ENCODE measurements at places on chromosomes 4 and X.

- peak; percentile 31 for DNase-seq
These were observed 249.3 kb upstream of the DIPK2B start for GRCh38 chrX:45449982-45450381.

GRCh38 chr4:126916049-126916625, 716.6 kb upstream of the INTU start:
- peak; percentile 28 for DNase-seq

DNA sequence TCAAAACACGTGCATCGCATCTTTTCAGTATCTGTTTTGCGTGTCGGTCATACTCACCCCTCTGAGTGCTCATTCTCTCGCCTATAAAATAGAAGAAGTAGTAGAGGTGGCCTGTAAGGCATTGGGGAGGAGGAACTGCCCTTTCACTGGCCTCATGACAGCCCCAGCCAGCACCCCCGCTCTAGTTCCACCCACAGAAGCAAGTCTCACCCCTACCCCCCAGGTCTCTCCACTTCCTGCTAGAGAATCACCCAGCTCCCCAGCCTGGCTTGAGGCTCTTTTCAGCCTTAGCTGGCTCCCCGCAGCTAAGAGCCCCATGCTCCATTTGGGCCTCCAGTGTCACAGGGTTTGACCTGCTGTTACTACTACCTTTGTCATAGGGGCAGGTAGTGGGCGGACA, 11.8 kb downstream of the HDAC6 start:
- no peak for DNase-seq

DNA sequence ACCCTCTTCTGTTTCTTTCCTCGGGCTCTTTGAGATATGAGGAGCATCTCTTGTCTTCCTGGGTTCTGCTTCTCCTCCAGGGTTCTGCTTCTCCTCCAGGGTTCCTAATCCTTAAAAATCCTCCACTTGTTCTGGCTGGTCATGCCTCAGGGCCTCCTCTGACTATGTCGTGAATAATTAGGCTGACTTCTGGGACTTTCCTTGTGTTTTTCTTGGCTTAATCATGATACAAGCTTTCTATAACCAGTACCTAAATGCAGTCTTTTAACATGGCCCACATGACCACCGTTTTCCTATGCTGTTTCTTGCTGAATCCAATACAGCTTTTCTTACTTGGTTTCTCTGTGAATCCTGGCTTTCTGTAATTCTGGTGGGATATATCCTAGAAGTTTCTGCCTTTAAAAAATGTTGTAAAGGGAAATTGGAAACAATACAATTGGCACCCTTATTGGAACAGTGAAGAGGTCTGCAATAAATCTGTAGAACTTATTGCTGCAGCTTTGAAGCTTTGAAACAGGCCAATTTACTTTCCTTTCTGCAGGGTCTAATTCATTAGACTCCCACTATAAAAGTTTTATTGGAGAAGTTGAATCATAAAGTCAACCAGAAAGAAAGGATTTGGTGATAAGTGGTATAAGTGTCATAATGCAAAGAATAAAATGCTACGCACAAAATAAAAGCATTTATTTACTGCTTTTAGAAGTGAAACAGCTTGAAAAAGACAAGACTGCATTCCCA, 213.1 kb downstream of the UGT8 start:
- DNase-seq: no peak

- no peak for DNase-seq
These were observed 174.4 kb downstream of the RAB28 start for GRCh38 chr4:13309751-13310150.

GRCh38 chr4:15149839-15150592, 147.7 kb downstream of the CPEB2 start:
- peak; percentile 79 for DNase-seq

GRCh38 chrX:5810636-5811035, 418.0 kb downstream of the NLGN4X start:
- no peak for DNase-seq
